Stimulated activated CD4-positive, alpha-beta T cell treated with anti-CD3 and anti-CD28 coated beads, TNF-alpha, amount 100 ng/mL, for 1 hour (primary cell): ENCODE measurements at places on chromosomes 12 and 14.

- DNase-seq, result no peak
These were observed 35.9 kb downstream of the SLC4A8 start for GRCh38 chr12:51460519-51460918.

GRCh38 chr12:3043406-3043805 is 33.8 kb upstream of the TSPAN9 start:
- no peak for DNase-seq

- DNase-seq, result no peak
These were observed 8.9 kb downstream of the PYGL start for GRCh38 chr14:50935126-50936015.

DNA sequence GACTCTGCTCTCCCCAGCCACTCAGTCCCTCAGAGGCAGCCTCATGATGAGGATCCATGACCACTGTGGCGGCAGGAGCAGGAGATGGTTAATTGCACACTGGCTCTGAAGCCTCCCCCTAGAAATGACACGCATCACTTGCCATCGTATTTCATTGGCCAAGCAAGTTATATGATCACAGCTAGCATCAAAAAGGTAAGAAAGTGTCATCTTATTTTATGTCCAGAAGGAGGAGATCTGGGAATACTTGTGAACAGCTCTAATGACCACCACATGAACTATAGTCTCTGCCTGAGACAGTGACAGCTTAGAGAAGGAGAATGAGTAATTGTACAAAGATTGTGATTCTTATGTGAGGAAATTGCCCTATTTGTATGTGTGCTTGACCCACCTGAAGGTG is 363.4 kb downstream of the NUAK1 start:
- DNase-seq, result no peak

DNA sequence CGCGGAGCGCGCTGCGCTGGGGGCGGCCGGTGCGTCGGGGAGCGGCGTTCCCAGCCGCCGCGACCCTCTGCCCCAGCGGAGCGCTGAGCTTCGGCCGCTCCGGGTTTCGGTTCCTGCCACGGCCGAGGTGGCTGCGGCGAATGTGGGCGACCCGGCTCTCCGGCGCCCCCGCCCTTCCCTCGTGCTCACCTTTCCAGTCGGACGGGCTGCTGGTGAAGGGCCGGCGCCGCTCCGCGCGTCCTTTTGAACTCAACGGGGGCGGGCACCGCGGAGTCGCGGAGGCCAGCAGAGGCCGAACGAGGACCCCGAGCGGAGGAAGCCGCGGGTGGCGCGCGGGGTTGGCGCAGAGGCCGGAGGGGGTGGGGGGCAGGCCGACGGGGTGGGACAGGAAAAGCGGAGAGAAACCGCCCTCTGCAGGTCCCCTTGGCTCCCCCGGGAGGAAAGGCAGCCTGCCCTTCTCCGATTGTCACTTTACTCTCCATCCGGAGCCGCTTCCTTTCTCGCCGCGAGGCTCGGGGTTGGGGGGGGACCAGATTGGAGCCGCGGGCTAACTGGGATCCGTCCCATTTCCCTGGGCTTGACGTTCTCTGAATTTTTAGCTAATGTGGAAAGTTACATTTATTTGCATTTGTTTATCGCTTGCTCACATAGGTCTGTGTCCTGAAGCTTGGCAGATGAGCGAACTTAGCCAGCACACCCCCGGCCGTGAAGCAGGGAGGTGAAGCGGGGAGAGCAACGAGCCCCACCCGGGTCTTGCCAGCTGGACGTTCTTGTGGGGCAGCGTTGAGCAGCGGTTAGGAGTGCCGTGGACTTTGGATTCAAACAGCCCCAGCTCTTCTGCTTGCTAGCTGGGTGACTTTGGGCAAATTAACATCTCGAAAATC is at the start of gene SMAGP:
TSS of gene SMAGP (minus strand) at position 349 of the 884 bp plus-strand sequence. CDS start 1,137 bp downstream, outside the sequence.
- no peak for DNase-seq

DNA sequence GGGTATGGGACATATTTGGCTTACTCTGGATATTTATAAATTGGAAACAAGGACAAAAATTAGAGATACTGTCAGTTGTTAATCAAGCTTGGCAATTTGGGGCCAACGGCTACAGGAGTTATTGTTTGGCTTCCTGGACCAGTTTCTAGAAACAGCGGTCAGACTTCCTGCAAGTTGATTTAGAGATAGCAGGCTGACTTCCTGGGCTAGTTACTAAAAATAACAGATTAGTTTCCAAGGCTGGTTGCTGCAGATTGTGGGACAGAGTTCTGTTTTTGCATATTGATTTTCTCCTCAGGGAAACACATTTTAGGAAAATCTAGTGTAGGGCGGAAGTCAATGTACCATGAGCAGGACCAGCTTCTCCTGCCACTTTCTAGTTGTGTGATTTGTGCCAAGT is 144.0 kb upstream of the TMPO start:
- no peak for DNase-seq

- DNase-seq, result no peak
These were observed 97.1 kb upstream of the SRRM4 start for GRCh38 chr12:118884226-118884625.

DNA sequence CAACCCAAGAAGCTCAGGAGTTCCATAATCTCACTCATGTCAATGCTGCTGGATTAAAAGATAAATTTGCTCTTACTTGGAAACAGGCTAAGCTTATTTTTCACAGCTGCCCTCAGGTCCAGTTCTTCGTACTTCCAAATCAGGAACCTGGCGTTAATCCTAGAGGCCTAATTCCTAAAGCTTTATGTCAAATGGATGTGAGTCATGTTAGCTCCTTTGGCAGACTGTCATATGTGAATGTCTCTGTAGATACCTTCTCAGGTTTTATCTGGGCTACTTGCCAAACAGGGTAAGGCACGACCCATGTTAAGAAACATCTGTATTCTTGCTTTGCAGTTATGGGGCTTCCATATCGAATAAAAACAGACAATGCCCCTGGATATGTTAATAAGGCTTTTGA is 504.6 kb downstream of the ALG10 start:
- DNase-seq, result no peak

- no peak for DNase-seq
These were observed at the start of gene FOXN4 for GRCh38 chr12:109308534-109309380. Gene FOXN4, minus strand, starts transcription at chr12:109309284. Its CDS starts 963 bp downstream, at chr12:109308321.

GRCh38 chr12:88052686-88053085 is 23.5 kb upstream of the C12orf50 start:
- no peak for DNase-seq

DNA sequence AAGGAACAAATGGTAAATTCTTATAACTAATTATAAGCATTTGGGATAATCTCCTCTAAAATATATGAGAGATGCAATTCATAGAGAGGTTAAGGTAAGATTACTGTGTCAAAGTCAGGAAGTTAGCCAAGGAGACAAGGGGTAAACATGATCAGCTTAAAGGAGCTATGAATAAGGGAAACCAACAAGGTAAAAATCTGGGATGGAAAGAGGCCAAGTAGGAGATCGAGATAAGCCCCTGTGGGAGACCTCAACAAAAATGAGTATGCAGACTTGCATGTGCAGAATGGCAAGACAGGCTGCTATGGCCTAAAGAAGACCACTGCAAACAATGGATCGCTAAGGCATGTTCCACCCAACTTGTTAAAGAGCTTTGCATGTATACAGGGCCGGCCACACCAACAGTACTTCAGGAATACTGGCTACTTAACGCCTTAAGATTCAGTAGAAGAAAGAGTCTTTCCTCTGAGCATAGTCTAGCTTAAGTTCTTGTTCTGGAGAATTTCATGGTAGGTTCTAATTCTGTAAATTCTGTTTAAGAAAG is 738.6 kb downstream of the GALC start:
- DNase-seq, result no peak

DNA sequence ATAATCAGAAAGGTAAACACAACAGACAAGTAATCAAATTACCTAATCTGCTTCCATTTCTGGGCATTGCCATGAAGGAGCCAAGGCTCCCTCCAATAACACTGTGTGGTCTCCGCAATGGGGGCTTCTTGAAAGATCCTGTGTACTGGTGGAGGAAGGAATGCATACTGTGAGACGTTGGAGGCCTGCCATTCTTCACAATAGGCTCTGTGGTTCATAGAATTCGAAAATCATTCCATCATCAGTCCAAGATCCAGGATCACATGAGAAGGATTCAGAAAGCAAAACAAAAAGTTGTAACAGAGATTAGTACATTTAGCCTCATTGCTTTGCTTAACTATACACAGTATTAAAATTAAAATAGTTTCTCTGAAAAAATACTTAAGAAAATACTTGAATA is 76.3 kb downstream of the CDK17 start:
- no peak for DNase-seq

- no peak for DNase-seq
These were observed 868.4 kb downstream of the DIO2 start for GRCh38 chr14:79342942-79343341.

DNA sequence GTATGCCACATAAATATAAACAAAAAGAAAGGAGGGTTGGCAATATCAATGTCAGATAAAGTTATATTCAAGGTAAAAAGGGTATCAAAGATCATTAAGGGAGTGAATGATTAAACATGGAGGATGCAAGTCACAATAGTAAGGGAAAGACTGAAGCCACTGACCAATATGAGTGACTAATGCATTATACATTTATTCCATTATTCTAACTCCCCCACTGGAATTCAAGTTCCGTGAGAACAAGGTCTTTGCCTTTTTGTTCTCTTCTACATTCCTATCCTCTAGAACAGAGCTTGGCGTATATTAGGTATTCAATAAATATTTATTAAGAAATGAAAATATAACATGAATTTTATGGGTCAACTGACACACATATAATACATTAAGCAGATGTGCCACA is 30.7 kb downstream of the MAP4K5 start:
- no peak for DNase-seq

GRCh38 chr12:90060031-90060430 is 351.4 kb upstream of the ATP2B1 start:
- no peak for DNase-seq

- no peak for DNase-seq
These were observed 164.6 kb upstream of the PARP11 start for GRCh38 chr12:4037747-4038312.

GRCh38 chr12:94644141-94644979 is 6.0 kb downstream of the TMCC3 start:
- no peak for DNase-seq

GRCh38 chr12:59634254-59634653 is 38.4 kb downstream of the SLC16A7 start:
- no peak for DNase-seq

GRCh38 chr12:40336573-40337199 is 111.9 kb downstream of the LRRK2 start:
- DNase-seq, result no peak

DNA sequence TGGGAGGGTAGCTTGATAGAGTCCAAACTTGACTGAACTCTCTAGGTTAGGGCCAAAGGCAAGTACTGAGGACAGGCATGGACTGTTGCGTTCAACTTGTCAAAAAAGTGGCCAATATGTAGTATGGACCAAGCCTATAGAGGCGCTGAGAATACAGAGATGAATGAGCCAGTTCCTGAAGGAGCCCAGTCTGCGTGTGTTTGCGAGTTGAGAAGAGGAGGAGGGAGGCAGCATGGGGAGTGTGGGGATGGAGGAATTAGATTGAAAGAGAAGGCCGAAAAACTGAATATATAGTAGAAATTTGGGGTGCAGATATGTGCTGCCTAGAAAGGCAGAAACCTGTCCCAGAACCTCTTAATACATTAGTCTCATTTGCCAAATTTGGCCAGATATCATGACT is 412.4 kb downstream of the PCNX1 start:
- no peak for DNase-seq

GRCh38 chr12:58503731-58504130 is 416.6 kb downstream of the LRIG3 start:
- no peak for DNase-seq

DNA sequence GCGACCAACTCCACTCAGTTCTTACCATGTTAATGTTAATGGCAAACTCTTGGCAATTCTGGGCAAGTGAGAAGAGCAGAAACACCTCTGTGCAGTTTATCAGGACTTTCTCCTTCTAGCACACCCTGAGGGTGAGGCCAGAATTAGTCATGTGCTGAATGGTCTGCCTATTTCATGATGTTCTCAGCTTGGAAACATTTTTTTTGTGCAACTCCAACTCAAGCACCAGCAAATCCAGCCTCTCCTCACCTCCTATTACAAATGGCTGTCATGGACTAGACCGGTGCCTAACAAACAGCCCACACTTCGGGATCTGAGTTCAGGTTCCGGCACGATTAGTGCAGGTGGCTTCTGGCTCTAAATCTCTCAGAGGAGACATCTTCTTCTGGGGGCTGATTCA is 246.0 kb downstream of the ZFP36L1 start:
- DNase-seq, result no peak
